ENCODE measurements at places on chromosomes 6 and 20.

DNA sequence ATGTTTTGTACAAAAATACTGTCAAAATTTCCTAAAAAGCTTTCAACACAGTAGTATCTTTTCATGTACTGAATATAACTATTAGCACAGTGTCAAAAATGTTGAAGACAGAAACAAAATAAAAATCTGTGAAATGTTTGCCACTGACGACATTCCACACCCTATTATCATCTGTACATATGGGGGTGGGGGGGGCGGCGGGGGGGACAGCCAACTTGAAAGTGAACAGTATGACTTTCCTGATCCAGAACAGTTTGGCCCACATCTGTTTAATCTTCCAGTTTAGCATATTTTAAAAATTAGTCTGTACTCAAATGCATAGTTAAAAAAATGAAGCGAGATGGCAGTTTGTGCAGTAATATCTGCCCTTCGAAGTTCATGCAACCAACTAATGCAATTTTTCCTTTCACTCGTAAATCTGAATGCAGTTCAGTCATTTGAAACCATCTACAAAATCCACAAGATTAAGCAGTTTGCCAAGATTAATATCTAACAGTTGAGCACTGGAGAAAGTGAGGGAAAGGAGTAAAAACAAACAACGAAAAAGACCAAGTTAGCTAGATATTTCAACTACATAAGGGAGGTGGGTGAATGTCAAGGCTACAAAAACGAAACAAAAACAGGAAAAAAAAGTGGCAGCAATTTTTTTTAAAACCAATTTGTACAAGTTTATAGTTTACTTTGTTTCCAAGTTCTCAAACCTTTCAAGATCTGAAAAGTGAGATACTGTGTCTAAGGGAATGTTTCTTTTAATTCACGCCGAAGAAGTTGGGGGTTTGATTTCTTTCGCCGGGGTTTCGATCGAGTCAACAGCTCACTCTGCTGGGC lies 1.9 kb downstream of the CITED2 start:
- no peak for DNase-seq

DNA sequence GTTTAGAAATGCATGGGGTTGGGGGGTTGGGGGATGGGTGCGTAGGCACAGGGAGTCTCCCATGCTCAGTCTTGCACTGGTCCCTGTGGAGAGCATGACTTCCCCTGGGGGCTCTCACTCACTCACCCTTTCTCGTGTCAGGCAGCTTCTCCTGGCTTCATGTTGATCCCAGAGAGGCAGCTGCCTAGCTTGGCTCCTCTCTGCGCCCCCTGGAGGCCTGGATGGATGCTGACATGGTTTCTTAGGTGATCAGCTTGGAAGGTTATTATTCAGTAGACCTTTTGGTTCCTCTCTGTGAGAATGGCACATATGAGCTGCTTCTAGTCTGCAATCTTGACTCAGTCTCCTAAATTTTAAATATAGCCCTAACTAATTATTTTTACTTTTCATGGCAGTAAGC lies 109.3 kb upstream of the FAM83B start:
- DNase-seq = no peak

- DNase-seq = no peak
Observed at GRCh38 chr20:22904905-22905304, 130.2 kb upstream of the SSTR4 start.

GRCh38 chr6:132391391-132392269 lies 9.6 kb downstream of the MOXD1 start:
- DNase-seq = no peak

- no peak for DNase-seq
Observed at GRCh38 chr6:13156381-13156780, 172.0 kb downstream of the TBC1D7 start.

DNA sequence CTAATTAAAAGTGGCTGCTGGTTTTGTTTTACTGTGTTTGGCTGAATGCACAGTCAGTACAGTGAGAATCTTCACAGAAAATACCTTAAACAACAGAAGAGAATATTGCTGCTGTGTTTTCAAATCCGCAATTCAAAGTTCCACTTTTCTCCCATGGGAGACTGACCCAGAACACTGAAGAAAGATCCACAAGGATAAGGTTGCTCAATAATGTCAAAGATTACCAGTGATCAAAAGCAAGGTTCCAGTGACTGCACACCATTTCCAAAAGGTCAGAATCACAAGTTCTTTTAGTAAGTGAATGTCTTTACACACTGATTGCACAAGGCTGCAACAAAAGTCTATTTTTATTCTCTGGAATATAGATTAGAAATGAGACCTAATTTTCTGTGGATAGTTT lies 82.3 kb downstream of the EPHA7 start:
- DNase-seq = no peak

DNA sequence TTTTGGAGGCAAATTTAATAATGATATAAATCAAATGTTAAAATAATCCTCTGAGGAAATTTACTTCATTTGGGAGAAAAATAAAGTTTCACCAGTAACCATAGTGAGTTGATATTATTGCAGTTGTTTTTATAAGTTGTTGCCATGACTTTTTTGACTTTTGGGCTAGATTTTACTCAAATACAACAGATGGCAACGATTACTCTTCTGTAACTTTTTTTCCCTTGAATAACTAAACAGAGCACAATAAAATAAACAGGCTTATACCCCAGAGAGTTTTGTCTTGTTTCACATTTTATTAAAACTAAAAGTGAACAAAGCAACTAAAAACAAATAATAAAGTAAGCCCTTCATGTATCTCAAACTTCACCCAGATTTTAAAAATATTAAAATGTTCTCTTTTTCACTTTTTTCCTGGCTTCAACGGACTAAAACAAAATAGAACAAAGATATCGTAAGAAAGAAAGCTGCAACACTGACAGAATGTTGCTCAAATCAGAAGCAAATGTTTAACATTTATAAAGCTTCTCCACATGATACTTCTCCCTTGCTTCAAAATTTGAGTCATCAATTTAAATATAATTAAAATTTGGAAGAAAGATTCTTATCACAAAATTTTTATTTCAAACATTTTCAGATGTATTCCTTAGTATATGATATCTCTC lies 42.5 kb upstream of the BMP5 start:
- DNase-seq = no peak

- no peak for DNase-seq
Observed at GRCh38 chr6:138655828-138656227, 117.7 kb upstream of the CCDC28A start.

DNA sequence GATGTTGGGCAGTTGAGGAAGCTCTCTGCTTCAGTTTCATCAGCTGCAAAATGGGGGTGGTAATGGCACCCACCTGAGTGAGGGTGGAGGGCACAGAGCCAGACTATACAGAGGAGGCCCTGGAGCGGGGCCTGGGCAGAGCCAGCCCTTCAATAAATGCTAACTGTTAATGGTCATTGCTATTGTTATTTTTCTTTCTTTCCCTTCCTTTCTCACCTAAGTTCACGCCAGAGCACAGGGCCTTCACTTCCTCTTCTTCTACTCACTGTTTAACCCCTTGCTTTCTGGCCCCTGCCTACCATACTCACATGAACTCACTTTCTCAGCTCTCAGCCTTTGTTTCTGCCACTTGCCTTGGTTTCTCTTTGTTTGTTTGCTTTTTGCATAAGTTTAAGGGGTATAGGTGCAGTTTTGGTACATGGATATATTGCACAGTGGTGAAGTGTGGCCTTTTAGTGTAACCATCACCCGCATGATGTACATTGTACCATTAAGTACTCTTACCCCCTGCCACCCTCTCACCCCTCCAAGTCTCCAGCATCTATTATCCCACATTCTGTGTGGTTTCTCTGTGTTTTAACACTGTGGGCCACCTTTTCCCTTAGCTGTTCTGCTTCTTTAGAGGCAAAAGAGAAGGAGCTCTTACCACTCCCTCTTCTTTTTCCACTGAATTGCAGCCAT lies 7.5 kb upstream of the RREB1 start:
- no peak for DNase-seq

GRCh38 chr6:151340219-151340978 lies 51.0 kb downstream of the ZBTB2 start:
- DNase-seq = no peak

Measured in stimulated activated CD4-positive, alpha-beta T cell treated with anti-CD3 and anti-CD28 coated beads, TNF-alpha, amount 100 ng/mL, for 48 hours (primary cell).